ENCODE measurements at places on chromosomes 13 and 19. TPM values are rescaled to one million over a fixed set of nuclear protein-coding genes. Genes with fewer than 3 reads are reported as not detected.

The MBD3L4 gene
- not detected for total RNA-seq

The RAB4B gene
- total RNA-seq: 24.5 TPM

The HTR2A gene
- 28.9 TPM for total RNA-seq

The CGB7 gene
- total RNA-seq: not detected

The ATP8B3 gene
- total RNA-seq: 1.1 TPM

The TMEM38A gene
- total RNA-seq: 1.9 TPM

The GMIP gene
- 11.4 TPM for total RNA-seq

The MAP4K1 gene
- 5.5 TPM for total RNA-seq

The ZNF540 gene
- 4.6 TPM for total RNA-seq

The ZNF358 gene
- total RNA-seq: 52.3 TPM

The KLK10 gene
- total RNA-seq: not detected

The LHFPL6 gene
- 206 TPM for total RNA-seq

The EML2 gene
- total RNA-seq: 26.7 TPM

The GIPR gene
- total RNA-seq: not detected

The GDF15 gene
- total RNA-seq: 3.1 TPM

The APOC4 gene
- total RNA-seq: not detected

The NTF4 gene
- not detected for total RNA-seq

The ARL11 gene
- 0.71 TPM for total RNA-seq
